NCI-H2081 (cell line): ENCODE measurements at places on chromosomes 12 and 14.

DNA sequence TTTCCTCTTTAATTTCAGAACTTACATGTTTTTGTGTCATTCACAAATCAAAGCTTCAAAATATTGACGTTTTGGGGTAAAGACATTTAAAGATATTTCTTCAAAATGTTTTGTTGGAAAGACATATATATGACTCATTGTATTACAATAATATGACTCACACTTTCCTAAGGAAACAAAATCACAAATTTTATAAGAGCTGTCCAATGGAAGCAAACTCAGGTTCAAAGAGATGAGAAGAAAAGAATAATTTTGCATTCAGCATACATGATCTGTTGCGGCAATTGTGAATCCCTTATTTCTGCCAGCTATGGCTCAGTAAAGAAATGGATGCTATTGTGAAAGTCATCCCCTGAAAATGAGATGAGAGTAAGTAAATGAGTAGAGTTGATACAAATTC lies 82.7 kb downstream of the GRIP1 start:
- DNase-seq, result no peak

- DNase-seq, result no peak
These were observed 87.3 kb upstream of the RIN3 start for GRCh38 chr14:92426237-92426636.

- DNase-seq, result peak; percentile 86
These were observed 24.3 kb downstream of the NCOR2 start for GRCh38 chr12:124543052-124543589.

GRCh38 chr12:66438601-66439000 lies 136.3 kb downstream of the HELB start:
- no peak for DNase-seq

GRCh38 chr14:105487449-105487985 lies 831 bp downstream of the CRIP1 start:
- DNase-seq, result no peak

DNA sequence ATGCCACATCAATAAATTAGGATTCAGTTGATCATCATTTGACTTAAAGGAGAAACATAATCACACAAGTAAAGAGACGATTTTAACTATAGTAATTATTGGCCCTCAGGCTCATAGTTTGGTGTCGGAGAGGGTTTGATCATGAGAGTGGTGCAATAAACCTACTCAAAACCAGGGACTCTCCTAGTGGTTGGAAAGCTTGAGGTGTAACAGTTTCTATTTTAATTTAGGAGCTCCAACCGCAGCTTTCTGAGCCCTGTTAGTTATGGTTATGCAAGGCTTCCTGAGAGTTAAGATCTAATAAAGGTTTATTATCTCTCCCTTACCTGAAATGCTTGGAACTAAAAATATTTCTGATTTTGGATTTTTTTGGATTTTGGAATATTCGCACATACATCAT lies 36.4 kb downstream of the TMTC2 start:
- no peak for DNase-seq

GRCh38 chr12:51082561-51083125 lies 753 bp downstream of the CSRNP2 start:
- peak; percentile 38 for DNase-seq

DNA sequence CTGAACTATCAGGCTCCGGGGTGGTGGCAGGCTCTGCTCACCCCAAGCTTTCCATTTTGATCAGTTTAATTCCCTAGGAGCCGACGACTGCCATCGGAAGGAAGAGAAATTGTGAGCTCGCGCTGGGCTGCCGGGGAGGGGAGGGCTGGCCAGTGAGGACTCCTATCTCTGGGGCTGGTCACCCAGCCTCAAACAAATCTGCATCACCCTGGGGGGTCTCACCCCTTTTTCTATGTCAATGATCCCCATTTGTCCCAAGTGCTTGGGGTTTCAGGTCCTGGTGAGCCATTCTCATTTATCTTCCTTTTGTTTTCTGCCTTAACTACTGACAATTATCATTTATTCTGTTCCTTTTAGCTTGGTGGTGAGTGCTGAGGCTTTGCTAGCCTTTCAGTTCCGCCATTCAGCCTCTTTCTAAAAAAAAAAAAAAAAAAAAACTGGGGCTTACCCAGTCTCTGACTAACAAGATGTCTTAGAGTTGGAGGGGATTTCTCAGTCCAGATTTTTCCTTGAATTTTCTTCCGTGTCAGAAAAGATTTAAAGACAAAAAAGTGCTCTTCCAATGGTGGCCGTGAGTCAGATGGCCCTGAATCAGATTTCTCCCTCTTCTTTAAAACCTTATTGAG lies 22.8 kb upstream of the USP44 start:
- DNase-seq, result no peak

- DNase-seq, result no peak
These were observed 498.5 kb downstream of the TMEM117 start for GRCh38 chr12:44334347-44334746.

DNA sequence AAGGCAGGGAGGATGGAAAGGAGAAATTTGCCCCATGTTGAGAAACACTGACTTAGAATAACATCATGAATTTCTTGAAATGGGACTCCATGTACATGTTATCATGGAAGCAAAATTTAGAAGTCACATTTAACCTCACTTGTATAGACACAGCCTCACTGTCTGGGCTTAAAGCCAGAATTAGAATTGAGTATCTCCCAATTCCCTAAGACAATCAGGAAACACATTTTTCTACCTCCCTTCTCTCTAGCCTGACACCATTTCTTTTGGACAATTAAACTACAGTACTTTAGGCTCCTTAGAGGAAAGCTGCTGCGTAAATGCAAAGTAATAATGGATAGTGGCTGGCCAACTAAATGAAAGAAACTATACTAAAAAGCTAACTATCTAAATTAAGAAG lies 795.5 kb downstream of the C12orf50 start:
- no peak for DNase-seq

GRCh38 chr14:95452176-95452892 lies 64.1 kb downstream of the SYNE3 start:
- no peak for DNase-seq

DNA sequence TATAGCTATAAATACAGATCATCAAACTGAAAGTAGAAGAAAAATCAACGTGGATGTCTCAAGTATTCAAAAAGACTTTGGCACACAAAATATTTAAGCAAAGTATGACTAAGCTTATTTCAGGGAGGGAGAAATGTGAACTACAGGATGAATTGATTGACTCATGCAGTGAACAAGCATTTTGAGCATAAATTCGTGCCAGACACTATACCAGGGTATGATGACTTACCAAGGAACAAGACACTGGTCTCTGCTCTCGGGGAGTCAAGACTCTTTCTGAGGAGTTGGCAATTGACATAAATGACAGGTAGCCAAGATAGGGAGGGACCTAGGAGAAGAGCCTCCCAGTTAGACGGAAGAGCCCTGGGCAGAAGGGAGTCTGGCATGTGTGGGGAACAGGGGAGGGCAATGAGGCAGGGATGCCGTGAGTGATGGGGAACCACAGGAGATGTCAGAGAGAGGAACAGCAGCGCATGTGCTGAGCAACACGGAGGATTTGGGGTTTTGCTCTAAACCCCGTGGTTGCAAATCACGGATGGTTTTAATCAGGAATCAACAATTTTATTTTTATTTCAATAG lies 115.2 kb downstream of the TMEM132D start:
- no peak for DNase-seq

- DNase-seq, result no peak
These were observed 41.6 kb upstream of the MAP1LC3B2 start for GRCh38 chr12:116517431-116518045.

- DNase-seq, result peak; percentile 19
These were observed 982 bp downstream of the BCL7A start for GRCh38 chr12:122022393-122023338.

DNA sequence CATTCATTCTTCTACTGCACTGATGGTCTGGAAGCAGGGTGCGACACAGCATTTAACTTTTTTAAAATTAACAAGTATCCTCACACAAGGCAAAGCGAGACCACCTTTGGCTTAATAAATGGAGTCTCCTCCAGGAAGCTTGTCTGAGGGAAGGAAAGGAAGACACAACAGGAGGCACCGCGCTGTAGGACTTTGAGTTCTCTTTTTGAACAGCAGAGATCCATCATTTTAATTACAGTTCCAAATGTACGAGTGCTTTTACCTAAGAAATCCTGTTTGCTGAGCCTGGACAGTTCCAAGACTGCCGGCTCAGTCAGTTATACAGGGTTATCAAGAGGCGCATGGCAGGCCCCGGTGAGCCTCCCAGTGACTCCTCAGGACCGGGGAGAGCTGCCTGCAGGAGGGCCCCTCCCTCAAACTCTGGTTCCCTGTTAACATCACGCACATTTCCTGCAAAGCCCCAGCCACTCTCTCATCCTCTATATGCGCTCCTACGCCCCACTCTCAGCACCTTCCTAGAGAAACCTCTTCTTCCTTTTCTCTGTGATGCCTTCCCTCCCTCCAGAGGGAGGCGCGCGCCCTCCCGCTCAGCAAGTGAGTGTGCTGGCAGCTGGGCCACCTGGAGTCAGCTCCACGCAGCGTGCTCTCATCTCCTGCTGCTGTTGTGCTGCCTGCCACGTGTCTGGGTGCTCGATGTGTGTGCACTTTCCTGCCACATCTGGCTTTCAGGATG lies 46.1 kb downstream of the STX2 start:
- DNase-seq, result no peak

DNA sequence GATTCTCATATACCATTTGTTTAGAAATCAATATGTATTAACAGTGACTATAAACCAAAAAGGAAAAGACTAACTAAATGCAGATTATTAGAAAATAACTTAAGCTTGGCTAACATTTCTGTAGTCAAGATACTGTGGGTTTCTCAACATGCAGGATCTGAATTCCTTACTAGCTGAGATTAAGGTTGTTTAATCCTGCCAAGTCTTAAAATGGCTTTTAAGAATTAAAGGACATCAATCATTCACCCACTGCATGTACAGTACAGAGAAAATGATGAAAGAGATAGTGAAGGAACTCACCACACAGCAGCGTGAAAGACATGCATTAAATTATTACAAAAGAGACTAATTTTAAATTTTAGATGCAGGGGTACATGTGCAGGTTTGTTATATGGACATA lies 3.8 kb downstream of the ACSS3 start:
- DNase-seq, result no peak

- DNase-seq, result no peak
These were observed 149.1 kb downstream of the KIF26A start for GRCh38 chr14:104287301-104288009.

DNA sequence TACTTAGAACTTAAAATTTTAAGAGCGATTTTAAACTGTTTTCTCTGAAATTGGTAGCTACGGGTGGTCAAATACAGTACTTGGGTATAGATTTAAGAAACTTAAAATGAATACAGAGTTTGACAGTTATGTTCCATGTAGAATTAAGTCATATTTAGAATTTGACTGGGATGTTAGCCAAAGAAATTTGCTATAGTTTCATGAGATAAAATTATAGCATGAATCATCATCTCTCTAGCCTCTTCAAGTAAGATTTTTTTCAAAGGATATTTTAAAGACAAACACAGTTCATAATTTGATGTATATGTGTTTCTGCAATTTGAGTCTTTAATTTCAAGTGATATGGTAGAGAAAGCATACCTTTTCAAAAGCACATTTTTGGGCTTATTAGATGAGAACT lies 41.0 kb downstream of the ZCRB1 start:
- DNase-seq, result no peak

DNA sequence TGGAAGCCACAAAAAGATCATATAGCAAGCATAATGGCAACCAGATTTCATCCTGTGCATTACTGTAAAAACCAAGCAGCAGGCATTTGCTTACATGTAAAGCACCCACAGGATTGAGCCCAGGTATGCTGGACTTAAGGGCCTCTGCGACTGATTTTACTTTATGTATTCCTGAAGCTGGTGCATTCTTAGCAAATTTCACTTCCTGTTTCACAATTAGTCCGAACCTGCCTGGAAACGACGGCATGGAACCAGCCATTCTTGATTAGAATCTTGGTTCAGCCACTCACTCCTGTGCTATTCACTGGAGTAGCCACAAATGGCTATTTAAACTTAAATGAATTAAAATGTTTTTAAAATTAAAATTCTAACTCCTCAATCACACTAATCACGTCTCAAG lies 239.2 kb downstream of the NUAK1 start:
- DNase-seq, result no peak
